ENCODE measurements at places on chromosomes 7 and 10.
A peak's percentile ranks its signal among the peaks of the same experiment; 100 is the strongest.

GRCh38 chr10:17671307-17671706, 27.4 kb downstream of the STAM start:
- DNase-seq, result no peak

DNA sequence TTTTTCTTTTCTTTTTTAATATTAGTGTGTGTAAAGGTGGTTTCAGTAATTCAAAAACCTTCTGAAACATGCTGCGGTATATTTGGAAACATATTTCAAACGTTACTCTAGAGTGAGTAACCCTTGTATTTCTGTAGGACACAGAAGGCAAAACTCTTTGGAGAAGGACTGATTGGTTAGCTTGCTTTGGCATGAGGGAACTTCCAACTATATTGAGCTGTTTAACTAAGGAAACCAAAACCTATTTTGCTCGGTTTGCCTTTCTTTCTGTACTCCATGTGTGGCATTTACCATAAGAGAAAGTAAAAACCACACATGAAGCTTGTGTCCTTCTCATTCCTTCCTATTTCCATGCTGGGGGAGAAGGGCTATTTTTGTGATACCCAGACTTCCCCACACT, 149.8 kb downstream of the DYNC1I1 start:
- DNase-seq, result no peak

DNA sequence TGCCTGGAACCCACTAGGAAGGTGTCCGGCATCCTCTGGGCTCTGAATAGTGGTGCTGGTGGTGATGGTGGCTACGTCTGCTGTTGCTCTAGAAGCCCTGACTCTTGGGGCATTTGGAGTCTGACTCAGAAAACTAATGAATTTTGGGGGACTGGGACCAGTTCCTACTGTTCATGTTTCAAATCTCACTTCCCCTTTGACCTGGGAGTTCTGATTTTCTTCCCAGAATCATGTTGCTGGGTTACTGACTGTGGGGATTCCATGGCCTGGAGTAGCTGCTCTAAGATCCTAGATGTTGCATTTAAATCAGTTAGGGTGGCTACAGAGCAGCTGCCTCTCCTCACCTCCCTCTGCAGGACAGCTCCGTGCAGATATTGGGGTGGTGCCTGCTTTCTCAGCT, 3.2 kb downstream of the TSPAN33 start:
- no peak for DNase-seq

GRCh38 chr7:82704121-82704520, 260.5 kb upstream of the CACNA2D1 start:
- DNase-seq, result no peak

DNA sequence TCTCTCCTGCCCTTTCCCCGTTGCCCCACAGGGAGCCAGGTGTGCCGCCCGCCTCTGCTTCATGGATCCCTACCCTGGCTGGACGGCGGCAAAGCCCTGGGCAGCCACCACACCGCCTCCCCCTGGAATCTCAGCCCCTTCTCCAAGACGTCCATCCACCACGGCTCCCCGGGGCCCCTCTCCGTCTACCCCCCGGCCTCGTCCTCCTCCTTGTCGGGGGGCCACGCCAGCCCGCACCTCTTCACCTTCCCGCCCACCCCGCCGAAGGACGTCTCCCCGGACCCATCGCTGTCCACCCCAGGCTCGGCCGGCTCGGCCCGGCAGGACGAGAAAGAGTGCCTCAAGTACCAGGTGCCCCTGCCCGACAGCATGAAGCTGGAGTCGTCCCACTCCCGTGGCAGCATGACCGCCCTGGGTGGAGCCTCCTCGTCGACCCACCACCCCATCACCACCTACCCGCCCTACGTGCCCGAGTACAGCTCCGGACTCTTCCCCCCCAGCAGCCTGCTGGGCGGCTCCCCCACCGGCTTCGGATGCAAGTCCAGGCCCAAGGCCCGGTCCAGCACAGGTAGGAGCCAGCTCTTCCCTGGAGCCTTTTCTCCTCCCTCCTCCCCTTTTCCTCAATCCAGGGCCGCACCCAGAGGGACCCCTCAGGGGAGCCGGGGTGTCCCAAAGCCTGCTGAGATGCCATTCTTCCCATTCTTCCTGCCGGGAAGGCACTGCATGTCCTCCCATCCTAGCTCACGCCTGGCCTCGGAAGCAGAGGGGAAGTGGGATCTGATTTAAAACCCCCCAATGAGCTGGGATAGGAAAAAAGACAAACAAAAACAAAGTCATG, 4.0 kb downstream of the GATA3 start:
- DNase-seq, result no peak

- no peak for DNase-seq
These were observed 23.0 kb upstream of the SNX13 start for GRCh38 chr7:17963281-17963680.

GRCh38 chr7:70776627-70777101, 355.3 kb upstream of the GALNT17 start:
- no peak for DNase-seq

DNA sequence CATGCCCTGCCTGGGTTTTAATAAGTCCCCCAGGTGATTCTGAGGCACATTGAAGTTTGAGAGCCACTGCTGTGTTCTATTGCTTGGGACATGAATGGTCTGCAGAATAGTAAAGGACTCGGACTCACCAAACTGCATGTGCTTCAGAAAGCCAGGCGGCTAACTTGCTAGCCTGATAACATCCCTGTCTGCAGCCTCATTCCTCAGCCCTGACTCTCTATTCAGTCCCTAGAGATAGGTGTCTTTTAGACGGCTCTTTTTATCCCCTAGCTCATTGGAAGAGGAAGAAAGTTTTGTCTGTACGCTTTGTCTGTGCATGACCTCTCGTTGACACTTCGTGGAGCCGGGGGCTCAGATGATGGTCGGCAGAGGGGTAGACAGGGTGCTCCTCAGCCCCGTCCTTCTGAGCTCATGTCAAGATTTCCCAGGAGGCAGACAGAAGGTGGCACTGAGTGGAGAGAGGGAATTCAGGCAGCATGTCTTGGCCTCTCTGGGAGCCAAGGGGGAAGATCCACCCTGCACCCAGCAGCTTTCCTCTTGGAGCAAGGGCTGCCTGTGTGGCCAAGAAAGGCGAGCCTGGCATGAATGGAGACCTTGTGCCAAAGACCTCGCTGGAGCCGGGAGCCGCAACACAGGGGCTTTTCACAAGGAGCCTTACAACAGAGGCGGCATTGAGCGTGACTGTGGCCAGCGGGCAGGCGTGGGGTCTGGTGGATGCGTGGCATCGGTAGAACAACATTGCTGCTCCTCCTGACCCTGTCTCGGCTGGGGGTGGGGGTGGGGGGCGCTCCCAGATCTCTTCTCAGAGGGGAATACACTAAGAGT, 51.1 kb upstream of the PODXL start:
- no peak for DNase-seq

- peak; percentile 61 for DNase-seq
These were observed 128.5 kb downstream of the MAD1L1 start for GRCh38 chr7:2104107-2104710.

DNA sequence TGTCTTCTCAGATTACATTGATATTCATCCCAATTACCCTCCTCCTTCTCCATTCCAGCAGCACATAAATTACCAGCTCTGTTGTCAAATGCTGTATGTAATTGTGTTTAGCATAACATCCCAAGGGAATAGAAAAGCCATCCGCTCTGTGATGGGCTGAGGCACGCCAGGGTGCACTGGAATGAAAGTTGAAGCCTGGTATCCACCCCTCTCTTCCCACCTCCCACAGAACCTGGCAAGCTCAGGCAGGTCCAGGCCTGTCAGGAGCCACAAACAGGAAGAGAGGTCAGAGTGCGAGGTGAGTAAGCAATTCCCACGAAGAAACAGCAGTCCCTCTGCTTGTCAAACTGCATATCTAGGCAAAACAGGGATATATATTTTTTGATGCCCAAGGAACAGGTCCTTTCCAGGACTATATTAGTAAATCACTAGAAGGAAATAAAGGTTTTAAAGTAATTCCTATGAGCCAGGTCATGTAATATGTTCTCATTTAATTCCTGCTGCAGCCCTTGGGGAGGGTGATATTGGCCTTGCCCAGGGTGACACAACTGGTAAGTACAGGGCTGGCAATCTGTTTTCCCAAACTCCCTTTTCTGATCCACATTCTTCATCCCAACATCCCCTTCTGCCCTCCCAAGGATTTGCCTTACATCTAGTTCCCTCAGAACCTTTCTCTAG, 155.6 kb upstream of the GHITM start:
- peak; percentile 91 for DNase-seq

DNA sequence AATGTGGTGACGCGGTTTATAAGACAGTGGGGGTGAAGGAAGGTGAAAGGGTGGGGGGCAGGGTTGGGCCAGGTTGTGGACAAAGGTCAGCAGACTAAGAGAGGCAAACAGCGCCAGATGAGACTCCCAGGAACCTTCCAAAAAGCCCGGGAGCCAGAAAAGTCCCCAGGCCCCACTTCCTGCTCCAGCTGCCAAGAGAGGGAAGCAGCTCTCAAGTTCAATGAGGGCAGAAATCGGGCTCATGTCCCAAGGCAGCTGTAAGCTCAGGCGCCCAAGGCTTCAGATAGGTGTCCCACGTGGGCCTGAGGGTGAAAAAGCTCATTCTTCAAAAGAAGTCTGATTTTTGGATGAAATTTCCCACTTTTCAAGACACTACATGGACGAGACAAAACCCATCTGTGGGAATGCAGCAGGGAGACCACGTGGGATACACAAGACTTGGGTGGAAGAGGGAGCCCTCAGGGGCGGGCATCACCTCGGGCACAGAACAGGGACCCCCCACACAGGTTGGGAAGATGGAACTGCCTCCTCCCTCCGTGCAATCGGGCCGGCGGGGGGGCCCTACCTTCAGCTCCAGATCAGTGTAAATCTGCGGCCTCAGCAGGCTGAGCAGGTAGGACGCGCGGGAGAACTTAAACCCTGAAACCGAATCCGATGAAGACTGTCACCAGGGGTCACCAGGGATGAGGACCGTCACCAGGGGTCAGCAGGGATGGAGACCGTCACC, 7.8 kb downstream of the PYROXD2 start:
- DNase-seq, result no peak

DNA sequence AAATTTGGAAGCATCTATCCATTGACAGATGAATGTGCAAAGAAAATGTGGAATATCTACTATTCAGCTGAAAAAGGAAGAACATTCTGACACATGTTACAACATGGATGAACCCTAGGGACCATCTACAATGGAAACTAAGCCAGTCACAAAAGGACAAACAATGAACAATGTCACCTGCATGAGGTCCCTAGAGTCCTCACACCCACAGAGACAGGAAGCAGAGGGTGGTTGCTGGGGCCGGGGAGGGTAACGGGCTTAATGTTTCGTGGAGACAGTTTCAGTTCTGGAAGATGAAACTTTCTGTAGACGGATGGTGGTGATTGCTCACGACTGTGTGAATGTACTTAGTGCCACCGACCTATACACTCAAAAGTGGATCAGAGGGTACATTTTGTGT, 282.9 kb downstream of the ADARB2 start:
- DNase-seq, result no peak

DNA sequence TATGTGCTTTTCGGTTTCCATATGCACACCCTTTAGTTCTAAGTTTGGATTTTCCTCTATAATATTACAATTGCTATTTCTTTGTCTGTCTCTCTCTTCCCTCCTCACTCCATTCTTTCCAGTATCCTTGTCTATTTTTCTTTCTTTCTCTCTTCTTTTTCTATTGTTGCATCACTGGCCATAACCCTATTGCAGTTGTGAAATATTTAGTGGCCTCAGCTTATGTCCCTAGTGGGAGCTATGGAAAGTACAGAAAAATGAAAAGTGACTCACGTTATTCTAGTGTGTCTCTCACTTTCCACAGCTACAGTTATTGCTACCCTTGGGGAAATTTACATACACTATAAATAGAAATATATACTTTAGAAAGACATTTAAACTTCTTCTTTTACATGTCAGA, 59.1 kb downstream of the CNTNAP2 start:
- peak; percentile 0 for DNase-seq

- peak; percentile 83 for DNase-seq
These were observed 150.6 kb downstream of the TPST1 start for GRCh38 chr7:66355756-66356155.

GRCh38 chr10:95560278-95561176, 644 bp downstream of the SORBS1 start:
- DNase-seq, result peak; percentile 21

DNA sequence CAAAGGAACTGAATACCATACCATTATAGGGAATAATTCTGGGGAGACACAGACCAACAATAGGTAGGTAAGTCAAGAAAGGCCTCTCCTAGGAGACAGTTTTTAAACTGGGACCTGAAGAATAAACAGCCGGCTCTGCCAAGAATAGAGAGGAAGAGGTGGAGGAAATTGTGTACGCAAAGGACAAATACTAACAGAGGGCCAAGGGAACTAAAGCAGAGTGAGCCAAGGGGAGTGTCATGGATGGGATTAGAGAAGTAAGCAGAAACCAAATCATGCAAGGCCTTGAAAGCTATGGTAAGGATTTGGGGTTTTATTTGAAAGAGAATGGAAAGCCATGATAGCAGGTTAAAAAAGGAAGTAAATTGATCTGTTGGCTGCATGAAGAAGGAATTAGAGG, 18.1 kb upstream of the ITGB8 start:
- no peak for DNase-seq

DNA sequence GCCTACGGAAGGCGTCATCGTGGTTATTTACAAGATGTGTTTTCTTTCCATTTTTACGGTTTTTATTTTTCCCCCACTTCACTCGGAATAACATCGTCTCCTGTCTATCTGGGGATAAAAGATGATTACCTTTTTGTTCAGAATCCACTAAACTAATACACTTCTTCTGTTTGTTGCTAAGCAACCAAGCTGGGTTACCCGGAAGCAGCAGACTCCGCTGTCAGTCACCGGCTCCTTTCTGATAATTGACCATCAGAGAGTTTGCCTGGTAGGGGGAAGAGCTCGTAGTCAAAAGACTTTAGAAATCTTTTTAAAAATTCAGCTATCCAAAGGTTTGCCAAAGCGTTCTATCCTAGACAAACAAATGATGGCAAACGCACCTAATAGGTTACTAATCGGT, 75.0 kb upstream of the SFMBT2 start:
- no peak for DNase-seq

- peak; percentile 55 for DNase-seq
These were observed 9.2 kb upstream of the FOXP2 start for GRCh38 chr7:114405427-114405826.

DNA sequence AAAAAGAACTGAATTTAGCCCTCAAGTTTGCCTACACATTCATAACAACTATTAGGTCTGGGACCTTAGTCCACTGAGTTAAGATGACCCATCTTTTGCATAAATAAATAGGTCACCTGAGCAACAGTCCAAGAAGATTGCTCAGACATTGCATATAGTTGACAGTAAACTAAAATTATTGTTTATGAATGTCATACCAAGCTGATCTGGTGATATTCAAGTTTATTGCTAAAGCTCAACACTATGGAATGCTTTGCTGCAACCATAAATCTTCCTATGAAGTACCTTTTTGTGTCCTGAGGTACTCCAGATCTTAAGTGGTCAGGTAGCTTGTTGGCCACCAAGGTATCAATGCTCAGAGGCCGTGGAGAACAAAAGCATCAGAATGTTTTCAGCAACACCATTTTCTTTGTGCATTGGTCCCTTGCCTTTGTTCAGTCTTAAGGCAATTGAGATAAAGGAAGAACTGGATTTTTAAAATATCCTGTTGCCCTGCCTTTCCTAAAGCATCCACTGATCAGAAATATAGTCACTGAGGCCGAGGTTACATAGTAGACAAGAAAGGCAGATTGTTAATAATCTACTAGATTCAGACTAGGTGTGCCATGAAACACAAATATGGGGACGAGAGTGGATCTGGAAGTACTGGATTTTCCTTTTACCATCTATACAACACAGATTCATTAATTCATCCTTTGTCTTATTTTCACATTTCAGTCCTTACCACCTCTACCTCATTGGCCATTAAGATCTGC, 321.3 kb downstream of the PTEN start:
- DNase-seq, result no peak

- DNase-seq, result no peak
These were observed 770.1 kb upstream of the CELF2 start for GRCh38 chr10:10247585-10247984.

GRCh38 chr7:92133133-92133736, 1.0 kb downstream of the CYP51A1 start:
- DNase-seq, result peak; percentile 14

All from epithelial cell of esophagus (primary cell).